ENCODE measurements at places on chromosomes 4 and X.

DNA sequence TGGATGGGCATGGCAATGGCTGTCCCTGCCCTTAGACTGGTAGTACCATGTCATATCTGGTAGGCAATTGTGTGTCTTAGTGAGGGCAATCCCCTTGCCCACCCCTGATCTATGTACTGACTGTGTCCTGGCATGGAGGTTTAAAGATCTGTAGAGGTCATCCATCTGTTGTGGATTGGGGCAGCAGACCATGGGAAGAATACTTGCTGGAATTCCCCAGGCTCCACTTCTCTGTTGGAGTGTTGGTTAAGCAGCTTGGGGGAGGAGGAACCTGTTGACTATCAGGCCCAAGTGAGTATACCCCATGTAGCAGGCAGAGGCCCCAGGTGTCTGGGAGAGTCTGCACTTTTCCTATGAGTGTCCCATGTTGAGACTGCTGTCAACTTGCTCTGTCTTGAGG, 246.7 kb upstream of the DIPK2B start:
- no peak for DNase-seq

DNA sequence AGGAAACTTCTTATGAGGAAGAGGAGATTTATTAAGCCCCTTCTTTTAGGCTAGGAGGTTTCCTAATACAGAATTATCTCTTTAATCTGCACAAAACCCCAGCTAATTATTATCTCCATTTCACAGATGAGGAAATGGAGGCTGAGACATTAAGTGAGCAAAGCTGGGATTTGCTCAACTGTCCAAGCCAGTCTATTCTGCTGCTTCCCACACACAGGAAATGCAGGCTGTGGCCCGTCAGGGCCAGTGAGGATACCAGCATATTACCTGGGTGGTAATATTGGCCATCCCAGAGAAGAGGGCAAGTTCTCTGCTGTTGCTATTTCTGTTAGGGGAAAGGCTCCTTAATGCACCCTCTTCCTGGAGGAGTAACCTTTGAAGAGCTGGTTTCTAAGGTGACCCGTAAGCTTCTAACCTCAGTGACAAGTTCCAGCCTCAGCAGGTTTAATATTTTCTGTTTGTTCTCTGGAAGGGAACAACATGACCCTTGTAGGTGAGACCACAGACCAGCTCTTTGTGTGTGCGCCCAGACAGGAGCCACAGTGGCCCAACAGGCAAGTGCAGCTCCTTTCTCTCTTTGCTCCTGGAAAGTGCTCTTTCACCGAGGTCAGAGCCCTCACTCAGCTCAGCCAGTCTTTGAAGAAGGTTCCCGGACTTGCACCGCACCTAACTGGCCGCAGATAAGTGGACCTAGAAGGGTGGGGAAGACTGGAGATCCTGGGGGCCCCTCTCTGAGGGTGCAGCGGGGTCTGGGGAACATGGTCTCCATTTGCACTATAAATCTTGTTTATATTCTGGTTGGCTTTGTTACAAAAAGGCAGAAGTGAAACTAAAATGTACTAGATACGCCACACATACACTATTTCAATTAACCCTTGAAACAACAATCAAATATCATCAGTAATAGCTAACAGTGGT, 35.5 kb downstream of the TBC1D9 start:
- DNase-seq, result no peak

DNA sequence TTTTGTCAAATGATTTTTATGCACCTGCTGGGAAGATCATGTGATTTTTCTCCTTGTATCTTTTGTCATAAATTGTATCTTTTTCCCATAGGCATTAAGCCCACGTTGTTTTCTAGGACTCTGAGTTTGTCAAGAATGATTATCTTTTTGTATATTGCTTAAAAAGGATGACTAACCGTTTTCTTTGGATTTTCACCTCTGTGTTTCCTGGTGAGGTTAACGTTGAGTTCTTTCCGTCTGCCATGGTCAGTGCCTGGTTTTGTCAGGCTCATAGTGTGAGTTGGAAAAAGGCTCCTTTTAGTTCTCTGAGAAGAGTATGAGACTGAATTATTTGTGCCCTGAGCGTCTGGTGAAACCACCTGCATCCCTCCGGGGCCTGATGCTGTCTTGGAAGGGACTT, 21.9 kb downstream of the PCGF3 start:
- DNase-seq, result no peak

DNA sequence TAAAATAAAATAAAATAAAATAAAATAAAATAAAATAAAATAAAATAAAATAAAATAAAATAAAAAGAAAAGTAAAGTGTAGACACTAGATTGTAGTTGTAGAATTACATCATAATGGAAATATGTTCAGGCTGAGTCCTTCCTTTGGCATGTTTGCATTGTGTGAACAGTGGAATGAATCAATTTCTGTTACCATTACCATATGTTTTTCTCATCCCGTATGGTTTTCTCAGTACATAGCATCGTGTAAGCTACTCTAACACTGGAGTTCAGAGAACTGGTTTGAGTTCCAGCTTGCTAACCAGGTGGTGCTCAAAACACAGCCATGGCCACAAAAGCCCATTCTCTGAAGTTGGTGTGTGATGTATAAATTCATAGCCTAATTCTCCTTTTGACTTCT, 45.9 kb downstream of the USP11 start:
- no peak for DNase-seq

DNA sequence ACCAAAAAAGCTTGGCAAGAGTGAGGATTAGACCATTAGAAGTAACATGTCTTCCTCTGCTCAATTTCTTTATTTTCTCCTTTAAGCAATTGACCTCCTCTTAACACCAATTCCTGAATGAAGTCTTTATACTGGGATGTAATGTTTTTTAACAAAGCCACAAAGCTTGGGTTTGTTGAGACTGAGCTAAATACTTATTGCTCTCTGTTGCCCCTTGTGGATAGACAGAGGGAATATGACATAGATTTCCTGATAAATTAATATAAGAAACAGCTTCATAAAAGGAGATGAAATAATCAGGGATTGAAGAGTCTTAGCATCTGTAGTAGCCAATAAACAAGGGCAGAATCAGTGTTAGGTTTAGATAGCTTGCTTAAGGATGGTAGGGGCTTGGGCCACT, 57.6 kb downstream of the CCDC160 start:
- DNase-seq, result no peak

DNA sequence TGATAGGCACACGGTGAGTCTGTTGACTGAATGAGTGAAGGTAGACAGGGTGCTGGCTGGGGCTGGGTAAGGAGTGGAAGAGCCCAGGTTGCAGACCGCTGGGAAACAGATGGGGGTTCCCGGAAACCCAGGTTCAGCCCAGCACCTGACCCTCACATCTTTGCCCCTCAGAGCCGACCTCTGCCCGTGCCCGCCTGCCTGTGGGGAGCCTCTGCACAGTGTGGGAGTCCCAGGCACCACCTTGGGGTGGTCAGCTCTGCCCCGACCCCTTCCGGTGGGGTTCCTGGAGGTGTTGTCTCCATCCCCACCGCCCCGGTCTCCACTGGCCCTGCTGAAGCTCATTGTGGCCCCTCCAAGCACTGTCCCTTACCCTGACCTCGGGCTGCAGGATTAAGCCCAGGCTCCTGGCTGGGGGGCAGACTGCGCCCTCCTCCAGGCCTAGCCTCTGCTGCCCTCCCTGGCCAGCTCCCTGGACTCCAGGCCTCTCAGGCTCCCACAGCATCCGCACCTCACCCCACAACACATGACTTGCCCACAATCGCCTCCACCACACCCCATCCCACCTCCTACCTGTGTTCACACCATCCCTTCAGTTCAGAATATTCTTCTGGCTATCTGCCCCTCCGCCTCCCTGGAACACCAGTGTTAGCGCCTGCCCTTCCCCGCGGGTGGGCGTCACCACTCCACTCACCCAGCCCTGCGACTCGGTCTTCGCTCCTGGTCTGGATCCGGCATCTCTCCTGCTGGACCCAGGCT, 21.4 kb downstream of the HMX1 start:
- DNase-seq, result no peak
